ENCODE measurements at places on chromosomes 1 and 21.

DNA sequence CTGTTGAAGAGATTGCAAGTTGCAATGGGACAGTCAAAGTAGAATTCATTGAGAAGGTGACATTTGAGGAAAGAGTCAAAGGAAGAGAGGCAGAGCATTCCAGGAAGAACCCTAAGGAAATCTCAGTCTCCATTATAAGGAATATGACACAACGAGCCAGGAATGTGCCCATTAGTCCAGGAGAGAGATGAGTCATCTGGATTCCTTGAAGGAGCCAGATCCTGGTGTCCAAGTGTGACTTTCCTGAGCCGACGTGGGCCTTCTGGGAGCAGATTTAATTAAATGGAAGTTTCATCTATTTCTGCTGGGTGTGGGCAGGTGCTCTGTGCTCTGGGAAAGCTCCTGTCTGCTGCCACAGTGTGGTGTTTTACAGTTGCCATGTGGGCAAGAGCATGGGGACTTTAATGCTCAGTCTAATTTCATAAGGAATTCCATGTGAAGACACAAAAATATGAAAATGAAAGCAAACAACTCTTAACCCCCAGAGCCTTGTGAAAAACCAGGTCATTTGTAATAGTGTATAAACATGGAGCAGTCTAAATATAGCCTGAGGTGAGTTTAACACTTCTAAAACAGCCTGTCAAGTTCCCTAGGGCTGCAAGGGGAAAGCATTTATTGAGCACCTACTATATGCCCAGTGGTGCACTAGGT lies 111.4 kb upstream of the ARTN start:
- DNase-seq: no peak

DNA sequence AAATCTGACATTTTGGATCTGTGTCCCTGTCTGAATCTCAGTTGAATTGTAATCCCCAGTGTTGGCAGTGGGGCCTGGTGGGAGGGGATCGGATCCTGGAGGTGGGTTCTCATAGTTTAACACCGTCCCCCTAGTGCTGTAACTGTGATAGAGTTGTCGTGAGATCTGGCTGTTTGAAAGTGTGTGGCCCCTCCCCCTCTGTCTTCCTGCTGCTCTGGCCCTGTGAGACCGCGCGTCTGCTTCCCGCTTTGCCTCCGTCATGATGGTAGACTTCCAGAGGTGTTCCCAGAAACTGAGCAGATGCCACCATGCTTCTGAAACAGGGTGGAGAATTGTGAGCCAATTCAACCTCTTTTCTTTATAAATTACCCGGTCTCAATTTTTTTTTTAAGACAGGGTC lies 25.0 kb downstream of the AGPAT3 start:
- no peak for DNase-seq

DNA sequence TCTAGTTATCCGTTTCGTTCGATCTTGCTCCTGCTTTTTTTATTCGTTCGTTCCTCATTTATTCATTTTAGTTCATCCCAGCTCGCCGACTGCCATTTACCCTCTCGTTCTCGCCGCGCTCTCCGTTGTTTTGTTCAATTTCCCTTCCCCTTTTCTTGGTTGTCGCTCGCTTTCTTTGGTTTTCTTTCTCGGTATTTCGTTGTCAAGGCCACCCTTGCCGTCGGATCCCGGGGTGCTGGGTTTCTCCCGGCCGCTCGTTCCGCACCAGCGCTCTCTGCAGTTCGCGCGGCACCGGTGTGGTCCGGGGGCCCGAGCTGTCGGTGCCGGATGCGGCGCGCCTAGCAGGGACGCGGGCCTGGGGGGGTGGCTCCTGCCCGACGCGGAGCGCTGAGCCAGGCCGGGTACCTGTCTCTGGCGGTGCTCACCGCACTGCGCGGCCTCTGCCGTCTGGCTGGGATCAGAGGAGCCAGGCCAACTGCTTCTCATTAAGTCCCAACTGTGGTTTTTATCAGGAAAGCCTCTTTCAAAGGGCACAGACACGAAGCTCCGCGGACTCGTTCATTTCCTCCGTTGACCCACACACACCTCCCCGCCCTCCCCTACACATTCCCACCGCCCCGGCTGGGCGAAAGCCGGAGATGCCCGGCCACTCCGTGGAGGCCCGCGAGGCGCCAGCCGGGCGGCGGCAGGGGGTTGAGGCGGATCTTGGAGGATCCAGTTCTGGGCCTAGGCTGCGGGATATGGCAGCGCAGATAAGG lies 1.6 kb downstream of the ALX3 start:
- no peak for DNase-seq

DNA sequence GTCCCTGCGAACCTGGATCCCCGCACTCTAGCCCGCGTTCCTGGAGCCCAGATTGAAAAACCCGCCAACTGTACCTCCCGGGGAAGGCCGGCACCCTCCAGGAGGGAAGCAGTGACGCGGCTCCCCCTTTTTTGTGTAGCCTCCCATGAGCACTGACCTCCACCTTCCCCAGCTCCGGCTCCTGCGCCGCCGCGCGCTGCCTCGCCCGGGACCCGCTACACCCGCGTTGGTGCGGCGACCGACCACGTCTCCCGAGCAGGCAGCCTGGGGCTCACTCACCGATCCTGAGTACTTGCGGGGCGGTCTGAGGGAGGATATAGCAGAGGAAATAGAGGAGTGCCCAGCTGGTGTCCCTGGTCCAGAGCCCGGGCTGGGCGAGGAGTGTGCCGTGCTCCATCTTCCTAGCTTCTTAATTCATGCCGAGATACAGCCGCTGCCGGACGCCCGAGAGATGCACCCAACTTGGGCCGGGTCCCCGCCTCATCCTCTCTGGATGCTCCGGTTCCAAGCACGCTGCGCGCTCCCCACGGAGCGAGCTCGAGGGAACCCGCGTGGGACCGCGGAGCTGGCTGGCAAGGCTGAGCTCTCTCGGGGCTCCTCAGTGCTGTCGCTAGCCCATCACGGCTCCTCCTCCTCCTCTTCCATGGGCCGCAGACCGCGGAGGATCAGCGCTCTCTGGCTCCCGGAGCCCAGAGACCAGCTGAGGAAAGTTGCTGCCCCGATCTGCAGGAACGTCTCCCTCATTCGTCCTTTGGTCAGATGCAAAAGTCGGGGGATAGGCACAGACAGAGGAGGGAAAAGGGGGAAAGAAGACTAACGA lies 482 bp downstream of the GRIK1 start:
- peak; percentile 44 for DNase-seq
